Spleen (tissue), 13 donors: ENCODE measurements at places on chromosomes 7 and 10.

- no peak overlapping the region for H3K4me3 ChIP-seq
- H3K36me3 ChIP-seq, result no peaks in the 10 kb centered on the region
- DNase-seq, result no peak
These were observed 369.7 kb upstream of the NPVF start for GRCh38 chr7:25597946-25598345.

- H3K27ac ChIP-seq, result no peak overlapping the region
- H3K4me3 ChIP-seq, result no peak overlapping the region
- DNase-seq, result no peak
- H3K36me3 ChIP-seq, result no peaks in the 10 kb centered on the region
- no peaks in the 10 kb centered on the region for H3K4me1 ChIP-seq
- H3K27me3 ChIP-seq, result no peaks in the 10 kb centered on the region
These were observed 106.0 kb upstream of the ZNF32 start for GRCh38 chr10:43754569-43755260.

DNA sequence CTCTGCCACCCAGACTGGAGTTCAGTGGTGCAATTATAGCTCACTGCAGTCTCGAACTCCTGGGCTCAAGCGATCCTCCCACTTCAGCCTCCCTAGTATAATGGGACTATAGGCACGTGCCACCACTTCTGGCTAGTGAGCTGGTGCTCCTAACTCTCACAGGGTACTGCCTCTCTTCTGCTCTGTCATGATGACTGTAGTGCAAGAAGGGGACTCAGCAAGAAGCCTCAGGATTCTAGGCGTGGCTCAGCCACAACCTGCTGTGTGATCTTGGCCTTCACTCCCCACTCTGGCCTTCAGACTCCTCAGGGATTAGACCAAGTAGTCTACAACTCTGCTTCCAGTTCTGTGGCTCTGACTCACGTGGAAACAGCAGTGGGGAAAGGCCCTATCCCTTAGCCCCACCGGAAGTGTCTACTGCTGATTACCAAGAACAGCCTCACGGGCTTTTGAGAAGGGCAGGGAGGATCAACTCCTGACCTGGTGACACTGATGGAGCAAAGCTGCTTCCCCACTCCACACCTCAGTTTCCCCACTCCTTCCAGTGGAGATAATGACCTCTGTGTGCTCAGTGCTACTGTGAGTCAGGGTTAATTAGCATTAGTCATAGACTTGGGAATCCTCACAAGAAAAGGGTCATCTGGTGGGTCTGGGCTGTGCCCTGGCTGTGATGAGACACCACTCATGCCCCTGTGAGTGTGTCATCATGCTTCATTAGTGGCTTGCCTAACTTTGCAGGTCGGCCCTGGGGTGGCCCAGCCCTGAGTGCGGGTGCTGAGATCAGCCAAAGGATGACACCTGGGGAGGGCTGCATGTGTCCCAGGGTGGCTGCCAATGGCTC lies 41.1 kb downstream of the ZC3HC1 start:
- H3K4me3 ChIP-seq, result no peak overlapping the region
- peaks cover 14% of the 10 kb centered on the region for H3K4me1 ChIP-seq
- no peaks in the 10 kb centered on the region for H3K36me3 ChIP-seq

- H3K27me3 ChIP-seq, result no peaks in the 10 kb centered on the region
- no peak overlapping the region for H3K4me3 ChIP-seq
- no peak for DNase-seq
- H3K4me1 ChIP-seq, result no peaks in the 10 kb centered on the region
These were observed 253.2 kb downstream of the HTR7 start for GRCh38 chr10:90604636-90605035.

DNA sequence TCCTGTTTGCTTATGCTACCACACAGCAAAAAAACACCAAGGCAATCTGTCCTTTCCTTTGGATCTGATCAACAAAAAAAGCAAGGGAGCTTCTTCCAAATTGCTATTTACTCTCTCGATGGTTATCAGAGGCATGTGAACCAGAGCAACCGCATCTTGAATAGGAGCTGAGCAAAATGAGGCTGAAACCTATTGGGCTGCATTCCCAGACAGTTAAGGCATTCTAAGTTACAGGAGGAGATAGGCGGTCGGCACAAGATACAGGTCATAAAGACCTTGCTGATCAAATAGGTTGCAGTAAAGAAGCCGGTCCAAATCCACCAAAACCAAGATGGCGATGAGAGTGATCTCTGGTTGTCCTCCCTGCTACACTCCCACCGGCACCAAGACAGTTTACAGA lies 76.8 kb upstream of the FRMD4A start:
- H3K27ac ChIP-seq, result no peak overlapping the region
- no peak overlapping the region for H3K4me3 ChIP-seq
- H3K27me3 ChIP-seq, result no peaks in the 10 kb centered on the region
- no peaks in the 10 kb centered on the region for H3K36me3 ChIP-seq
- H3K4me1 ChIP-seq, result no peaks in the 10 kb centered on the region
- DNase-seq, result no peak
